ENCODE measurements at places on chromosomes 3 and 15. TPM values are rescaled to one million over a fixed set of nuclear protein-coding genes. Genes with fewer than 3 reads are reported as not detected.

The WNT7A gene
- not detected for total RNA-seq

The REC114 gene
- not detected for total RNA-seq

The CRYGS gene
- 1.0 TPM for total RNA-seq

The MST1 gene
- 5.4 TPM for total RNA-seq

The FANCD2OS gene
- not detected for total RNA-seq

The LSAMP gene
- 1.6 TPM for total RNA-seq

The SGO1 gene
- total RNA-seq: 5.2 TPM

The GPR176 gene
- total RNA-seq: 47.6 TPM

The ARHGAP31 gene
- 3.0 TPM for total RNA-seq

The AP2M1 gene
- 478 TPM for total RNA-seq

The FMN1 gene
- total RNA-seq: 6.2 TPM

The HAUS2 gene
- 38.0 TPM for total RNA-seq

The FAM174B gene
- 0.16 TPM for total RNA-seq

The KLHDC8B gene
- 42.7 TPM for total RNA-seq

The ARHGEF26 gene
- total RNA-seq: 4.6 TPM

The GASK1A gene
- 1.1 TPM for total RNA-seq

The PATL2 gene
- total RNA-seq: not detected

The TARS3 gene
- total RNA-seq: 13.8 TPM

The WNT5A gene
- total RNA-seq: 304 TPM

The DNAH1 gene
- 0.96 TPM for total RNA-seq

All from epithelial cell of alveolus of lung (primary cell).